ENCODE measurements at places on chromosomes 7 and 10.

GRCh38 chr7:73715648-73716317 lies 3.7 kb downstream of the STX1A start:
- DNase-seq = peak; percentile 71

DNA sequence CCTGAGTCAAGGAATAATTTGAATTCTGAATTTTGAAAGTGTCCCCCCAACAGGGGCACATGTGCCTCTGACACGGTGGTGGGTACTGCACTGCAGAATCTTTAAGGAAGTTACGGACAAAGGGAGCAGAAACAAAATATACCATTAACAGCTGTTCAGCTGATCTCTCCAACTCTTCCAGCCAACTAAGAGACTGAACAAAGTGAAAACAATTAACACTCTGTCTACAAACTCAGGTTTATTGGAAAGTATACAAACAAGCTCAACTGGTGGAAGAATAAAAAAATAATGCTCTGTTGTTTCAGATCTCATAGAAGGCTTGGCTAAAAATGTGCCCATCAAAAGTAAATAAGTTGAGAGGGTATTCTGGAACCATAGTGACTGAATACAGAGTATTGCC lies 34.4 kb downstream of the ASB4 start:
- DNase-seq = no peak

- peak; percentile 74 for DNase-seq
These were observed 320.6 kb downstream of the FRMD4A start for GRCh38 chr10:14010101-14010558.

GRCh38 chr10:92240289-92241157 lies 50.4 kb downstream of the CPEB3 start:
- no peak for DNase-seq

- no peak for DNase-seq
These were observed 141.1 kb downstream of the SPAG6 start for GRCh38 chr10:22486431-22486830.

GRCh38 chr10:115214829-115215228 lies 121.7 kb downstream of the ATRNL1 start:
- DNase-seq = no peak

- no peak for DNase-seq
These were observed 7.2 kb downstream of the LOXL4 start for GRCh38 chr10:98260752-98261151.

DNA sequence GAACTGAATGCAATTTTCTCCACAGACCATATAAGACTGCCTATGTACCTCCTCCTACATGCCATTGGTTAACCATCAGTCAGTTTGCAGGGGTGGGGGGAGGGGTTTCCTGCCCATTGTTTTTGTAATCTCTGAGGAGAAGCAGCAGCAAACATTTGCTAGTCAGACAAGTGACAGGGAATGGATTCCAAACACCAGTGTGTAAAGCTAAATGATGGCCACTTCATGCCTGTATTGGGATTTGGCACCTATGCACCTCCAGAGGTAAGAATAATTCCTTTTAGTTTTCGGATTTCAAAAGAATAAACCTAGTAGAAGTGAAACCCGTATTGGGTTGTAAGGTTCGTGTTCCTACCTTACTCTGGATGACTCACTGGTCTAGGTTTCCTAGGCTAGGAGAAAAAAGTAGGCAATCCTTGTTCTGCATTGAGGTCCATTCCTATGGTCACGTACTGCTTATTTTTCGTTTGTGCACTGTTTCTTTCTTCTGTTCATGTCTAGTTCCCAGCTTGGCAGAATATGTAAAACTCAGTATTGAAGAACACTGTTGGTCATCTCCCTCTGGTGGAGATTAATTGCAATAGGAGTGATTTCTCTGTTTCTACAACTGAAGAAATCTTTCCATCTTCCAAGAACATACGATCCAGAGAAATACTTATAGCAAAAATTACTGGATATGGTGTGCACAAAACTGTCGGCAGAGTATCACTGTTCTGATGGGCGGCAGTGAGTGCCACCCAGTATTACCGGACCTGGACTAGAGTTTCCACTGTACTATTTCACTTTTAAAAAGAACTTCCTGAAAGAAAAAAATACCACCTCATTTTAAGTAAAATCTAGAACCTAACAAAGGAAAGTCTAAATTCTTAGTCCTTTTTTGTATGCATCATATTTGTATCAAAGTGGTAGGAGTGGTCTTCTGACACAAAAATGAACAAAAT lies at the start of gene AKR1C3:
TSS of gene AKR1C3 (plus strand) at position 150 of the 941 bp plus-strand sequence. CDS start at position 181, 31 bp downstream.
- DNase-seq = no peak

DNA sequence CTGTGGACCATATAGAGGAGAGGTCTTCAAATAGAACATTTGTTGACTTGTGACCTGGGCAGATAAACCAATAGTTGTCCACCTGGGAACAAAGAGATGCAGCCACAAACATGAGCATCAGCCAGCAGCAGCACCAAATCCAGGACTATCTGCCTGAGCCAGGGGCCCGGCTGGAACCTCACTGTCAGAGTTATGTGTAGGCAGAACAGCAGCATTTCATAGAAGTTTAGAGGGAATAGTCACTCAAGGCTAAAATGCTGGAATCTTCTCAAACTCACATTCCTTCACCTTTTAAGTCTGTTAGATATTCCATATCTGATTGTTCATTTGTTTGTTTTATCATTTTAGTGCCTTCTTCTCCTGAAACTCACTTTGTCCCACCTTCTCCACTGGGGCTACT lies 72.2 kb upstream of the IL6 start:
- DNase-seq = no peak

DNA sequence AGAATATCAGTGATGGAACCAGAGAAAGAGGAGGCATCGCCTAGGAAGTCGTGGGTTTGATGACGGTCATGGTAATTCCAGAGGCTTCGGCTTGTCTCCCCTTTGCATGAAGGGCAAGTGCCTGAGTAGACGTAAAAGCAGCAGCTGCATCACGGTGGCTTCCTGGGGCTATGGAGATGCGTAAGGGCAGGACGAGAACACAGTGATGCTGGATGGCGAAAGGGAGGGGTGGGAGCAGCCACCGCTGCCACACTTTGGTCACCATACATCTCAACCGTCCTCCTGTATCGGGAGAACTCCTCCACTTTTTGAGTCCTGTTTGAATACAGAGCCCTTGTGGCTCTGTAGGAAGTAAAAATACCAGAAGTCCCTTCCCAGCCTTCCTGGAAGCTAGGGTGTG lies 182.7 kb downstream of the ZMYND11 start:
- DNase-seq = no peak

DNA sequence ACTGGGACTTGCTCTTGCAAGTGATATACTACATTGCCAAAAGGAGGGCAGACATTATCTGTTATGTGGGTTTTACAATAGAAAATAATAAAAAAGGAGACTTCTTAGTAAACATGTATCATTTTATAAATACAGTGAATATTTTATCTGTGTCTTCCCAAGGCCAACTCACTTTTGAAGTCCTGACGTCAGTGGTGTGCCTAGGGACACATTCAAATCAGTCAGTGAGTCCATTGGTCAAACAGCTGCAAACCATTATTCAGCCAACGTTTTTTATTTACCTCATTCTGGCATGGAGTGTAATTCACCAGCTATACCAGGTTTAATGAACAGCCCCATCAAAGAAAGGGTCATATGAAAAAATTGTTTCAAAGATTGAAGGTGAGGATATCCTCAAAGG lies 263.7 kb downstream of the IPMK start:
- DNase-seq = no peak

DNA sequence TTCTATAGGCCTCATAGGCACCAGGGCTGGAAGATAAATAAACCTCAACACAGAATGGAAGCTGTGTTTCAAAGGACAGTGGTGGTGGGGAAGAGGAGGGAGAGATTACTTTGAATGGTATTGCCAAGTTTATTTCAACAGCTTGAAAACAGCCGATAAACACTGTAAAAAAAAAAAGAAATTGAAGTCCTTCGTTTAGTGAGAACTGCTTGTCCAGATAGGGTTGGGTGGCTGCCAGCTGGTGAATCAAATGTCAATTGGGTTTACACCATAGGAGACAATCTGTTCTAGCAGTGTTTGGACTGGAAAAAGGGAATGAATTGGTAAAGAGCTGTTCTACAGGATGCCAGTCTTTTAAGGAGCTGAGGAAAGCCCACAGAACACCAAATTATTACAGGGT lies 254.8 kb downstream of the PHF14 start:
- DNase-seq = peak; percentile 29

- no peak for DNase-seq
These were observed 153.4 kb downstream of the BICC1 start for GRCh38 chr10:58666024-58666423.

DNA sequence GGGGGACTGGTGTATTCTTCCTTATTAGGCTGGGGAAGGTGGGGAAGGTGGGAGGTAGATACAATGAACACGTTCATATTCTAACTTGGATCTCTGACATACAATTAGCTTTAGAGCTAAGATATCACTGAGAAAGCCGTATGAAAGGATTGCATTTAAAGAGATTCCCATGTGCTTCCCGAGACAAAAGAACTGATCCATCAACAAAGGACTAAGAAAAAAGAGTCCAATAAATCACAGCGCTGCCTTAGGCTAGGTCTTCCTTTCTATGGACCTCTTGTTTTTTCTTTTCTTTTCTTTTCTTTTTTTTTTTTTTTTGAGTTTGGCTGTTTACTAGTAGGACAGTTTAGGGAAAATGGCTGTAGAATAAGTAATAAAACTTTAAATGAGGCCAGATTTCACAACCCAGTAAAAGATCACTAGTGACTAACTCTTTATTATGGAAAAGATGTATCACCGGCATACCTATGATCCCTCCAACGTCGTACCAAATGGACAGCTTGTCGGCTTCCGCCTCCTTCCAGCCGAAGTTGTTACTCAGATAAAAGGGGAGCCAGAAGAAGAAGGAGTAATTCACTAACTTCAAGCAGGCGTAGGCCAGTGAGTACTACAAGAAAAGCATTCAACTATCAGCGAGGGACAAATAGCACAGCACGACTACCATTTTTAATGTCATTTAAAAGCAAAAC lies 50.0 kb downstream of the SLC37A3 start:
- DNase-seq = peak; percentile 9

DNA sequence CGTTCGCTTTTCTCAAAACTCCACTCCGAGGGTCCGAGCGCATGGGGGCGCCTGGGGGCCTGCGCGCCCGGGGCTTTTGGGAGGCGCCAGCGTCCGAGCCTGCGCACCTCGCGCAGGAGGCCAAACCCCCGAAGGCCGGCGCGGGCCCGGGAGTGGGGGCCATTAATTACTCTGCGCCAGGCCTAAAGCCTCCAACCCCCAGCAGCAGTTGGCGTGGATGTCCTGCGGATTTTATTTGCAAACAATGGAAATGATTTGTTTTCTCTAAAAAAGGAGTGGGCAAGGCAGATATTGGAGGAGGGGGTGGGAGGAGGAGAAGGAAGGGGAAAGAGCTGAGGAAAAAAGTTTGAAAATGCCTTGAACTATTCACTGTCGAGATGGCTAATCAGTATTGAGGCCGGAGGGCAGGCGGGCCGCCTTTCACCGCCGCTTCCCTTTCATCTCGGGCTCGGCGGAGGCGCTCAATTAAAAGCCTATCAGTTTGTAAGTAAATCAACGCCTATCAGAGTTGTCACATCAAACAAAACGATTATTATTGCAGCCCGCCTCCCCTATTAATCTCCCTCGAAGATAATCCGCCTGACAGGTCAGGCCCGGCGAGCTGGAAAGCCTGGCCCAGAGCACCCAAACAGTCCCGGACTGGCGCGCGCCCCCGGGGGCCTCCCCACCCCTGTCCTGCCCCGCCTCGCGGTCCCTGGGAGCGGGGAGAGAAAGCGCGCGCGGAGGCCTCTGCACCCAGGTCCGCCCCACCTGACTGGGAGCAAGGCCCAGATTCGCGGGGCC lies 3.4 kb upstream of the ZNF503 start:
- no peak for DNase-seq

DNA sequence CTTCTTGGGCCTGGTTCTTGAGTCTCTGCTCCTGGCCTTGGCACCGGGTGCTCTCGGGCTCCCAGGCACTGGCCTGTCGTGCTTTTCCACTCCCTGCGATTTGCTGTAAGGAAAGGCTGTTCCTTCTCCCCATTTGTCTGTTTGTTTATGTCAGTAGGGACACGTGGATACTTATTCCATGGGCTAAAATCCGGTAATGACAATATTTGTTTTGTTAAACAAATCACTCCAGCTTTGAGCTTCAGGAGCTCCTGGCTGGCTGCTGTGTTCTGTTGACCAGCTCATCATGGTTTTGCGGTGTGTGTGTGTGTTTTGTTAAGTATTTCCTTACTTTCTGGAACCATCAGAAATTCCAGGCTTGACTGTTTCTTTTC lies 17.5 kb upstream of the JAKMIP3 start:
- DNase-seq = no peak

GRCh38 chr10:114520453-114520852 lies 116.2 kb upstream of the AFAP1L2 start:
- no peak for DNase-seq

DNA sequence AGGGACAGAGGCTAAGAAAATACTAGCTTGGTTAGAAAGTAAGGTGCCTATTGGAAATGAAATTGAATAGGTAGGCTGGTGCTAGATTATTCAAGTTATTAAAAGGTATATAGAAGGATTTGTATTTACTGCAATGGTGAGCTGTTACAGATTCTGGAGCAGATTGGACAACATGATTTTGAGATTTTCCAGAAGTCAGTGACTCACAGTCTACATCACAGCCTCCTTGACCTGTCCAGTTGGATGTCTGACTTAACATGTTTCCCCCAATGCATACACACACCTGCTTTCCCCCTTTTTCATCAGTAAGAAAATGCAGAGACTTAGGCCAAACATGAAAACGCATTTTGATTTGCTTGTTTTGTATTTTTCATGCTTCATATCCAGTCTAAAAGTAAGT lies 33.4 kb downstream of the STARD3NL start:
- DNase-seq = no peak

DNA sequence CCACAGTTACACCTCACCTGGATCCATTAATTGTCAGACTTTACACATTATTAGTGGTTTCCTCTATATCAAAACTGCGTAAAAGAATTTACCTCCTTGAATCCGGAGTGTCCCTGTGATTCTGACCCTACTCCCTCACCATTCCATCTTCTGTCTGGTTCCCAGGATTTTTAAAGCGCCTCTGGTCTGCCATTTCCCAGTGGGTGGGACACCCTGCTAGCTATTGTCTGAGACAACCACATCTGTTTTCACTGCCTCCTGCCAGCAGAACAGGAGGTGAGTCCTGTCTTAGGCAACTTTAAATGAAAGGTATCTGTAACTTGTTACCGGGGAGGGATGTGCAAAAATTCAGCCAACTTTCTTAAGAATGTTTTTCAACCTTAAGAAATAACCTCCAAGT lies 2.3 kb downstream of the MACROH2A2 start:
- DNase-seq = no peak

GRCh38 chr7:36535866-36536664 lies 146.4 kb downstream of the ANLN start:
- no peak for DNase-seq

- DNase-seq = peak; percentile 66
These were observed 69.9 kb upstream of the GTF2I start for GRCh38 chr7:74587435-74588126.

DNA sequence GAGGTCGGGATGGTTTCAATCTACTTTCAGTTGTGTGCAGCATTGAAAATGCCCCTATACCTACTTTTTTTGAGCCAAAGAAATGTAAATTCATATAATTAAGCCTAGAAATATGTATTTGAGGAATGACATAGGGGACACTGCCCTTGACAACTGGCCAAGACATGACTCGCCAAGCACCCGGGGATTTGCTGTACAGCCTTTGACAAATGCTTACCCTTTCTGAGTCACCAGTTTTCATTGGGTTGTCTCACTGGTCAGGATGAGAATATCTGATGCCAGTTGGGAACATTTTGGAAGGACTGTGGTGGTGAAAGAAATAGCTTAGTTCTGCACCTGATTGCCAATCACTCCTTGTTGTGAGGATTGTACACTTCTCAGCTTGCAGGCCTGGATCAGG lies 166.8 kb upstream of the HABP2 start:
- DNase-seq = no peak

Measured in fibroblast of skin of left biceps (primary cell).